ENCODE measurements at places on chromosomes 16 and 17. TPM values are rescaled to one million over a fixed set of nuclear protein-coding genes. Genes with fewer than 3 reads are reported as not detected.

Gene ZNF668
- total RNA-seq = 6.9 TPM

Gene NPIPA3
- 1.3 TPM for total RNA-seq

Gene HDAC5
- 34.7 TPM for total RNA-seq

Gene PRSS8
- total RNA-seq = not detected

Gene HOXB9
- 23.0 TPM for total RNA-seq

- DNase-seq = no peak
These were observed 1349.6 kb upstream of the CDH8 start for GRCh38 chr16:63385714-63386432.

DNA sequence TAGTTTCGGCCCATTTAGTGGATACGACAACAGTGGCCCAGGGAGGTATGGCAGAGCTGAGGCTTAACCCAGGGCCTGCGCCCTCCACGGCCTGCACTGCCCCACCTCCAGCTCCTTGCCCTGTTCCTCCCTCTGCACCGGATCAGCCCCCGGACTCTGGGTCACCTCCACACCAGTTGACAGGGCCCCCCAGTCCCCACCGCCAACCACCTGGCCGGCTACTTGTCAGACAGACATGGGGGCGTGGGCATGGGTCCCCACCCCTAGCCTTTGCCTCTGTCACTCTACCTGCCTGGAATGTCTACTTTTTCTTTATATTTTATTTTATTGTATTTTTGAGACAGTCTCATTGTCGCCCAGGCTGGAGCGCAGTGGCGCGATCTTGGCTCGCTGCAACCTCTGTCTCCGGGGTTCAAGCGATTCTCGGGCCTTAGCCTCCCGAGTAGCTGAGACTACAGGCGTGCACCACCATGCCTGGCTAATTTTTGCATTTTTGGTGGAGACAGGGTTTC lies 3.0 kb upstream of the ACTG1 start:
- no peak for DNase-seq

DNA sequence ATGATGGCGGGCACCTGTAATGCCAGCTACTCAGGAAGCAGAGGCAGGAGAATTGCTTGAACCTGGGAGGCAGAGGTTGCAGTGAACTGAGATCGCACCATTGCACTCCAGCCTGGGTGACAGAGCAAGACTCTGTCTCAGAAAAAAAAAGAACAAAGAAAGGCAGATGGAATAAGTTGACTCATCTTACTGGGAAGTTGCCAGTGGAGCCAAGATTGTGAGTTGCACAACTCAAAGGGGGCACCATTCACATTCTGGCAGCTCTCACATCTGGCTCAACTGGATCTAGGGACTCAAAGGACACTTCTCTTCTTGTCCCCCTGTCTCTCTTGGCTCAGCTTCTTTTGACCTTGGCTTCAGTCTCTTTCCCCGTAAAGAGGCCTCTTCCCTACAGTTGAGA lies 53.7 kb upstream of the ETV4 start:
- DNase-seq = no peak

GRCh38 chr16:73396556-73396955 lies 348.6 kb upstream of the ZFHX3 start:
- no peak for DNase-seq

GRCh38 chr17:373613-374230 lies 21.1 kb upstream of the RPH3AL start:
- no peak for DNase-seq

- DNase-seq = no peak
These were observed 43.7 kb downstream of the COTL1 start for GRCh38 chr16:84574191-84574590.

GRCh38 chr17:69856946-69857345 lies 218.1 kb upstream of the KCNJ16 start:
- no peak for DNase-seq

- no peak for DNase-seq
These were observed 408.6 kb downstream of the MAF start for GRCh38 chr16:79191933-79192332.

- DNase-seq = no peak
These were observed 20.9 kb downstream of the ANKFN1 start for GRCh38 chr17:56173958-56174835.

GRCh38 chr17:80931421-80932265 lies 60.0 kb upstream of the CHMP6 start:
- DNase-seq = no peak

DNA sequence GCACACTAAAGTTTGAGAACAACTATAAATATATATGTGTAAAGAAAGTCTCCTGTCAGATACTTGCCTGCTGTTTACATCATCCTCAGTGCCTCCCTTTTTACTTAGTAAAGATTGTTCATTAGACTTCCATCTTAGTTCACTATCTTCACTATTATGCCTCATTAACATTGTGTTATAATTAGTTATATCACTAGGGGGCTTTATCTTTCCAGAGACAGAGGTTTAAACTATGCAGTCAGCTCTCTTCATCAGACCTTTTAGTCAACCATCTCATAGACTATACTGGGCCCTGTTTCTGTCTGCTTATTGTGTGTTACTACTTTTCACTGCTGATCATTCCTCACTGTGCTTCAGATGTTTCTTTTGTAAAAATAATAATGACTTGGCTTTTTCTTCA lies 630.8 kb upstream of the KIF2B start:
- no peak for DNase-seq

GRCh38 chr17:72862276-72862999 lies 230.1 kb downstream of the SLC39A11 start:
- DNase-seq = no peak

DNA sequence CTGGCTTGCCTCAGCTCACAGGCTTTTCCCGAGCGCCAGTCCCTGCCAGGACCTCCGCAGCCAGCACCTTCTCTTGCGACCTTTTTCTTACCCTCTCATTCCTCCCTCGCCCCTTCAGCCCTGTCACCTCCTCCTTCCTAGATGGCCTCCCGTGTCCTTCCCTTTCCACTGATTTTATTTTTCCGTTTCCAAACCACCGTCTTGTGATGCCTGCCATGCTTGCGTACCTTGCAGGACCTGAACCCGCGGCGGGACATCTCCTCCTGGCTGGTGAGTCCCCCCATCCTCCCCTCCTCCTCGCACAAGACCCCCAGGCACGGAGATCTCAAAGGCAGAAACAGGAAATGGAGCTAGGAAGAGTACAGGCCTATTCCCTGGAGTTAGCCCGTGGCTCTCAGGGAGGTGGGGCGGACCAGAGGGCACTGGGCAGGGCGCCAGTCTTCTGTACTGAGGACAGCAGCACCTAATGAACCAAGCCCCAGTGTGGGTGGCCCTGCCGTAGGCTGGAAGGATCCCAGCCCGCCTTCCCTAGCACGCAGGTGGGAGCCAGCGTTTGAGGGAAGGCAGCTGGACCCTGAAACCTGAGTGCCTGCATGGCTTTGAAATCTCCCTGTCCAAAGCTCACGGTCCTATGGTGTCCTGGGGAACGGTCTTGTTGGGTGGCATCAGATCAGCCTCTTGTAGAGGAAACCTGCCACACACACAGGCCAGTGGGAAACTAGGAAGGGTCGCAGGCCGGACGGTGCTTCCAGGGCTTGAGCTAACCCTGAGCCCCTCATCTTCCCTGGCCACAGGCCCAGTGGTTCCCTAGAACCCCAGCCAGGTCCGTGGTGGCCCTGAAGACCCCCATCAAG lies 612 bp downstream of the CISD3 start:
- no peak for DNase-seq

DNA sequence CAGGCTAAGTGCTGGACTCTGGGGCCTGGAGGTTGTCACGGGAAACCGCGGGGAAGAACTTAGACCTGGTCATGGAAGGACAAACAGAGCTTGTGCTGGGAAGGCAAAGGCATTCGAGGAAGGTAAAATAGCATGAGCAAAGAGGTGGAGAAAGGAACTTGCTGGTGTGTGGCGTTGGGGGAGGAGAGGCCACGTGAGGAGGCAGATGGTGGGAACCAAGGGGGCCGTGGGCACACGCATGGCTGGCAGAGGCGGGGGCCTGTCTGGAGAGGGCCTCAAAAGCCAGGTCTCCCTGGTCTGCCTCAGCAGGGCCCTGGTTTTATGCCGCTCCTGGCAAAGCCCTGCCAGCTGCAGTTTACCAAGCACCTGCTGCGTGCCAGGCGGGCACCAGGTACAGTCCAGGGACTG lies 15.3 kb downstream of the CORO7 start:
- no peak for DNase-seq

GRCh38 chr16:86663685-86664521 lies 85.6 kb downstream of the FOXL1 start:
- DNase-seq = peak; percentile 53

DNA sequence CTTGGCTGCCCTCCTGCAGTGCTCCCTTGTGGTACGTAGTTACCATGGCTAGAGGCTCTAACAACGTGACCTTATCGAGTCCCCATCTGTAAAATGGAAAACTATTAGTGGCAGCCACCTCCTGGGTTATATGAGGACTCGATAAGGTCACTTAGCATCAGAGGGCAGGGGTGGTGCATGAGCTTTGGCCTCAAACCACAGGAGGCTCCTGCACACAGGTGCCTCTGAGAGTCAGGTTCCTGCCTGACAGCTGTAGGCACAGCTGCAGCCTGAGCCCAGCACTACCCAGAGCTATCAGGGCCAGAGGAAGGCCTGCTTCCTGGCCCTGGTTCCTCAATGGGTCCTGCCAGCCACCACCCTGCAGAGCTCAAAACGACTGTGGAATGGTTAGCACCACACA lies 57.2 kb upstream of the SEC14L1 start:
- DNase-seq = no peak

DNA sequence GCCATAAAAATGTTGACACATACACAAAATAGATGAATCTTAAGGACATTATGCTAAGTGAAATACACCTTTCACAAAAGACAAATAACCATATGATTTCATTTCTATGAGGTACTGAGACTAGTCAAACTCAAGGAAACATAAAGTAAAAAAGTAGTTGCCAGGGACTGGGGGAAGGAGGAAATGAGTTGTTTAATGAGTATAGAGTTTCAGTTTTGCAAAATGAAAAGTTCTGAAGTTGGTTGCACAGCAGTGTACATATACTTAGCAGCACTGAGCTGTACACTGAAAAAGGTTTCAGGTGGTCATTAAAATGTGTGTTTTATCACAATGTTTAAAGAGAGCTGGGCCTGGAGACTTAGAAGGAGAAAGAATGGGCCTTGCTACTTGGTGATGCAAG lies 4.7 kb upstream of the SLC13A2 start:
- peak; percentile 13 for DNase-seq

GRCh38 chr17:49630113-49630900 lies 47.6 kb downstream of the SPOP start:
- no peak for DNase-seq

GRCh38 chr16:73878611-73879010 lies 418.0 kb upstream of the PSMD7 start:
- no peak for DNase-seq

- DNase-seq = no peak
These were observed 739.9 kb downstream of the CDH11 start for GRCh38 chr16:64381979-64382378.

DNA sequence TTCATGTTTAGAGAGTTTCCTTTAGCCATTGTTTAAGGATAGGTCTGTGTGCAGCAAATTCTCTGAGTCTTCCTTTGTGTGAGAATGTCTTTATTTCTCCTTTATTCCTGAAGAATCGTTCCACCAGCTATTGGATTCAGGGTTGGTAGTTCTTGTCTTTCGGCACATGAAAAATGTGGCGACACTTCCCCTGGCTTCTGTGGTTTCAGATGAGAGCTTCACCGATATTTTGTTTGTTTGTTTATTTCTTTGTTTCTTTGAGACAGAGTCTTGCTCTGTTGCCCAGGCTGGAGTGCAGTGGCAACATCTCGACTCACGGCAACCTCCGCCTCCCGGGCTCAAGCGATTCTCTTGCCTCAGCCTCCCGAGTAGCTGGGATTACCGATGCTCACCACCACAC lies 18.6 kb downstream of the MPO start:
- DNase-seq = no peak

DNA sequence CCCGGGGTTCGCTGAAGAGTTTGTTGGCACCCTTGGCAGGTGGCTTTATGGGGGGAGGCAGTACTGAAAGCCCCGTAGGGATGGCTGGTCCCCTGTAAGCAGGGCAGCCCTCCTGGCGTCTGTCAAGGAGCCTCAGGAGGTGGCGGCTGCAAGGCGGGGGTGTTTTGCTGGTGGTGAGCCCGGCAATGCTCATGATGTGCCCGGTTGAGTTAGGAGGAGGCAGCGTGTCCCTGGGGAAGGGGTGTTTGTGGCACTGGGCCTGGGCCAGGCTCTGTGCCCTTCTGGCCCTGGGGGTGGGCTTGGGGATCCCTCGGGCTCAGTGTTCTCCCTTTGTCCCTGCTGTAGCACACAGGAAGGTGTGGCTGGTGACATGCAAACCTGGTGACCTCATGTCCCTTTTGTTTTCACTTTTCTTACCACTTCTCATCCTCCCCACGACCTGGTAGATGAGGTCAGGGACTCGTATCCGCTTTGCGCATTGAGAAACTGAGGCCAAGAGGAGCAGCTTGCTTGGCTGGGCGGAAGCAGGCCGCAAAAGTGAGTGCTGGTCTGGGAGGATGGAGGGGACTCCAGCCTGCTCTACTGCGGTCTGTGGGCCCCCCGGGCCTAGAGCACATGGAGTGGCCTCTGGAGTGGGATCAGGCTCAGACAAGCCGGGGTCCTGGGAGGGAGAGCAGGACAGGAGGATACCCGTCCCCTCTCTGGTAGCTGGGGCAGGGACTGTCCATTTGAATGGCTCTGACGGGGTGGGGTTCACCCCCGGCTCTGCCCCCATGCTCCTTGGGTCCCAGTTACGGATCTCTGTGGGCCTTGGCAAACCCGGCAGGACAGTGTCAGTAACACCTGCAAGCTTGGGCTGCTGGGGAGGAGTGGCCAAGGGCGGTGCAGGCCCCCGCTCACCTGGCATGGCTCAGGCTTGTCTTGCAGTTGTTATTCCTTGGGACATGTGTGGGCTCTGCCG lies 2.2 kb downstream of the SNN start:
- DNase-seq = peak; percentile 54

DNA sequence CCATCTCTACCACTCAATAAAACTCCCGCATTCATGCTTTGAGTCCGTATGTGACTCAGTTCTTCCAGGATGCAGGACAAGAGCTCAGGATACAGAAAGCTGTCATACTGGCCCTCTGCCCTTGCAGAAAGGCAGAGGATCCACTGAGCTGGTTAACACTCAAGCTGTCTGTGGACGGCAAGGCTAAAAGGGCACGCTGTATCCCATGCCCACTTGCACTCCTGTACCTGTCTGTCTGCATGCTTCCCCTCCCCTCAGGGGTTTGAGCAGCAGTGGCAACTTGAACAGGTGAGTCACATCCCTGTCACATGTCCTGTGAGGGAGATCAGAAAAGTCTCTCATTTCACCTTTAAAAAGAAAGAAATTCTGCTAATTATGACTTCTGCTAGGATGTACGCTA lies 293.8 kb downstream of the HS3ST3B1 start:
- no peak for DNase-seq

GRCh38 chr16:86524029-86524428 lies 13.7 kb downstream of the FOXF1 start:
- no peak for DNase-seq
